ENCODE measurements at places on chromosomes 2 and 18.

DNA sequence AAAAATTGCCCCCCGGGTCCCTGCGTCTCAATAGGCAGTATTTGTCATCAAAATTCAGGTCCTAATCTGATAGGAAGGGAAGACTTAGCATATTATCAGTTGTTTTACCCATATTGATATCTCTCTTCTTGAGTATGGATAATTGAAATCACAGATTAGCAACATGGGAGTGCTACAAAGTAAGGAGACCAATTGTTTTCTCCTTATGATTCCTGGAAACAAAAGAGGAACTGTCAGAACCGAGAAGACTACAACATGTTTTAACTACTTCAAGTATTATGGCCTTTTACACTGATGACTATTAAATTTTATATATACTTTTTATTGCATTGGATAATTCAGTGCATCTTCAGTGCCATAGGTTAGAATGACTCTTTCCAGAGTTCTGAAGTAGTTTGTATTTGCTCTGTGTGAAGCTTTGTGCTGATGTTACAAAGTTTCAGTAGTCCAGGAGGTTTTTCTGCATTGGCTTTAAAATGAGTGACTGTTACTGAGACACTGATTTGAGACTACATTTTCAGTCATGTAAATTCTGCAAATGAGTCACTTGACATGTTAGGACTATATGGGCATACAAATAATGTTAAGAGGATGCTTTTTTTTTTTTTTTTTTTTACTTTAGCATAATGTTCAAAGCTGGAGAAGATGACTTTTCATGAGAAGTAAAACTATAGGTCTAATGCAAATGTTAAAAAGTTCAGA lies 19.7 kb upstream of the TLK1 start:
- no peak for DNase-seq

DNA sequence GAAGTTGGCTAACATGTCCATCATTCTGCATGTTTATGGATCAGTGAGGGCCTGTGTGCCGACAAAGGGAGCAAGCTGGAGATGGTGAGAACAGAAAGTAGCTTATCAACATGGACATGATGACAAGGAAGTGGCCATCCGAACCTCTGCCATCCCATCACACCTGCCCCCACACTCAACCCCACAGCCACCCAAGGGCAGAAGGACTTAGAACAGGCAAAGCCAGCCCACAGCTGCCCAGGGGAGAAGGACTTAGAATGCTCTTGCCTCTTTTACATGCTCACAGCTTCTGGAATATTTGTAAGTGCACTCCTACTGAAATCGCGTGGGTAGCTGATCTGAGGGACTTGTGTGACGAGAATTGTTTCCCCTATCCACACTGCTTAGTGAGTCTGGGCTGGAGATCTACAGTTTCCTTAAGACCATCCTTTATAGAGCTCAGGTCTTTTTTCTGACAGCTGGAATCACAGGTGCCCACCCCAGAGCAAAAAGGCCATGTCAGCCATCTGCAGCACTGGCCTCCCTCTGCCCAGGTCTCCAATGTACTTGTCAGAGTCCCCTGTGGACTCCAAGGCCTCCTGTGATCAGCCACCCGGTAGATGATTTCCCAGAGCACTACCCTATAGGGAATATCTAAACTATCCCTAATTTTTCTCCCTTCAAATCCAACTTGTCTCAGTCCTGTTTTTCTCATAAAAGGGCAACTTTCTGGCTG lies 154.1 kb downstream of the SMAD7 start:
- no peak for DNase-seq

DNA sequence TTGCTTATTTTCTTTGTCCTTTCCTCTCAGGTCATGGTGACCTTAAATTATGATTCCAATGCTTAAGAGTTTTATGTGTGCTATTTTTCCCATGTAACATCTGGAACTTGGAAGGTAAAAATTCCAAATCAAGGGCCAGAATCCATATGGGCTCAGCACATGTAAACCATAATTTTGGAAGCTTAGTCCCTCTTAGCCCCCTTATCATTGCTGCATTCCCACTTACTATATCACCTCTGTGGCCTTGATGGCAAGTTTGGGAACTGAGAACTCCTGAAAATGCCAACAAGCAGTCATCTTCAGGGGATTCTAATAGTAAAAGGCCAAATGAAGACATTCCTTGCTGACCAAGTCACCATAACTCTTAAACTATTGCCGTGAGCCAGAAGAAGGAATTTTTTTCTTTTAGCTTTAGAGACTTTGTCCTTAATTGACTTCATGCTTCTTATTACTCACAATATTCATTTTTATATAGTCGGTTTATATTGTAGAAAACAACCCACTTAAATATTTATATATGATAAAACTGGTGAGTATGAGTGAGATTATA lies 251.4 kb downstream of the SLC8A1 start:
- DNase-seq = no peak

- DNase-seq = no peak
These were observed 18.6 kb upstream of the KCNG2 start for GRCh38 chr18:79779021-79779699.

DNA sequence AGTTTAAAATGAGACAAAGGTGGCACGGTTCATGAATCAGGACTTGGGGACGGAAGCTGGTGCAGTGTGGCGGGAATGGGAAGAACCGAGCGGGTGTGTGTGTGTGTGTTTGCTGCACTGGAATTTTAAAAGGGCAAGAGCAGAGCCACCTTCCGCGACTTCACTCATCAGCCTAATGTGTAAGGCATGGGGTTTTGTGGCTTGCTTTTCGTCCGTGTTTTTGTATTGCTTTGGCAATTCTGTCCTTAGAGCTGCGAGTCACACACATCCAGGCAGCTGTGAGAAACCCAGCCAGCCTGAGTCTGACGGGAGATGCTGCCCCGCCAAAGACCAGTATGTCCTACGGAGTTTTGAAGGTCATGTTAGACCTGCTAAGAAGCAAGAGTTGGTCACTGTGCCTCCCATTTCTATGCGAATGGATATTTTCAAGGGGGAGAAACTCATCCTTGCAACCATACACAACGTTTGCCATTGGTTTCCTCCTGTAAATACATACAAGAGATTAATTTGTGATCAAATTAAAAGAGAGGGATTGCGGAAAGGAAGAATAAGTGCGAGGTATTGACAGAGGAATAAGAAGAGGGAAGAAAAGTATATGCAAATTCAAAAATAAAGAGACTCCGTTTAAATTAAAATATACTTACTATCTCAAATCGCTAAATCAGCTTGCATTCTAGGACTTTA lies 665 bp upstream of the CACNB4 start:
- DNase-seq = no peak

DNA sequence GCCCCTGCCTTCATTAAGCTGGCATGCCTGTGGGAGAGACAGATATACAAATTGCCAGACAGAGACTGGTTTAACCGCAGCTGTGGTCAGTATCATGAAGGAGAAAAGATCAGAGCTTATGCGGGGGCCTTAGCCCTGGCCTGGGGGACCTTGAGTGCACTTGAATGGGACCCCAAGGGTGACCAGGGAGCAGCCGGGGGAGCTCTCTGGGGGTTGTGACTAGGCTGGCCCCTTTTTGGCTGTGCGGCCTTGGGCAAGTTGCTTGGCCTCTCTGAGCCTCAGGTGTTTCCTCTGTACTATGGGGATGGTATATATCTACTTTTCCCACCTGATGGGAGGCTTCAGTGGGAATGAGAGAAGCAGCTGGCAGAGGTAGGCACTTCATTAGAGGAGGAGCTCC lies 35.7 kb downstream of the INHBB start:
- no peak for DNase-seq

DNA sequence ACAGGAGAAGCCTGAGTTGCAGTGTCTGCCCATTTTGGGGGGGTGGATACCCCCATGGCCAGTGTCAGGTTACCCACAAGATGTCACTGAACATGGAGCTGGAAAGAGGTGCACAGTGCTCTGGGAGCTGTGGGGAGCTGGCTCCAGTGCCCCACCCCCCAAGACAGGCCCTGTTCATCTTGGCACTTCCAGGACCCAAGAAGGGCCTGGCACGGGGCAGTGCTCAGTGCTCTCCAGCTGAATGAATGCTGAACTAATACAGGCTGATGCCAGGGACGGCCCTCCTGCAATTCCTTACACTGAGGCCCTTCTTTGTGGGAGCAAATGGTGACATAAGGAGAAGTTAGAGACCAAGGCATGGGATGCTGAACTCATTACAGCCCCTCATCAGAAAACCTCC lies 163.4 kb upstream of the GLI2 start:
- DNase-seq = no peak

- no peak for DNase-seq
These were observed 47.8 kb upstream of the FOSL2 start for GRCh38 chr2:28344756-28345373.

GRCh38 chr2:219723311-219723710 lies 95.9 kb downstream of the SLC4A3 start:
- no peak for DNase-seq

DNA sequence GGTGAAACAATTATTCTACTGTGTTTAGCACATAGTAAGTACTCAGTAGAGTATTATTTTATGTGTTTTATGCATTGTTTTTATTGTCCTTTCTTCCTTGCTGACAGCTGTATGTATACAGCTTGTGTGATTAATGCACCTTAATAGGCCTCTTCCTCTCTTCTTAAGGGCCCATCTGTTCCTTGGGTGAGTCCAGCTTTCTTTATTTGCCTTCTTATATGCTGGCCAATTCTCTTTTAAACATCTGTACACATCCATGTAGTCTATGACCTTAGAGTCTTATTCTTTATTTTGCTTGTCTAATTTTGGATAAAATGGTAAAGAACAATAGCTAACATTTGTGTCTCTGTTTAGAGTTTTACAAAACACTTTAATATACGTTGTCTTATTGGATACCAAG lies 333.7 kb upstream of the MEIS1 start:
- DNase-seq = no peak

DNA sequence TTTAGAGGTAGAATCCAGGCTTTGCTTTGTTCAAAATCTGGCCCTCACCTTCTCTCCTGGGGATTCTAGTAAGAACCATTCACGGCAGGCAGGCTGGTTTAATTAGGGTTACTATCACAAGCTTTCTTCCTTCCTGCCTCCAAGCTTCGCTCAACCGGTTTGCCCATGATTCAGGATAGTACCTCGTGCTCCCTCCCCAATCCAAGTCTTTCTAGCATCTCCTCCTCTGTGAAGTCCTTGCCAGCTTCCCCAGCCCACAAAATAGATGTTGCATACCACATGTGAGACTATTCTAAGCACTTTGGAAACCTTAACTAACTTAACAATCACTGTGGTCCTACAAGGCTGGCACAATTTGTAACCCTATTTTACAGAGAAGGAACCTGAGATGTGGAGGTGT lies 135.1 kb downstream of the SOCS6 start:
- DNase-seq = no peak

DNA sequence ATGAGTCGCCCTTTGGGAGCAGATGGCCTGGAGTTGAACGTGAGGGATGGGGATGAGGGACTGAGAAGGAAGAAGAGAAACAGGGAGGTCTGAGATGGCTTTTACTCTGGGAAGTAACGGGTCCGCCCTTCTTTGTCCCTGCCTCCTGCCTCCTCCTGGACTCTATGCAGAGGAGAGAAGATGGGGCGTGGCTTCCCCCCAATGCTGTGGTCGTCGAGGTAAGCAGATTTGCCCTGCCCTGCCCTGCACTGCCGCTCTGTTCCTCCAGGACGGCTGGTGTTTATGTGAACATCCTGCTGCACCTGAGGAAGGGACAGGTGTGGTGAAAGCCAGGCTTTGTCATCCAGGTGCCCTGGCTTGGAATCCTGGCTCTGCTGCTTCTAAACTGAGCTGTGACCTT lies 13.5 kb upstream of the NTSR2 start:
- no peak for DNase-seq

GRCh38 chr2:16861530-16861929 lies 195.9 kb upstream of the CYRIA start:
- no peak for DNase-seq

- peak; percentile 42 for DNase-seq
These were observed 8.8 kb downstream of the PLCL1 start for GRCh38 chr2:197813093-197813787.

GRCh38 chr2:223232896-223233295 lies 180.9 kb downstream of the KCNE4 start:
- DNase-seq = no peak

DNA sequence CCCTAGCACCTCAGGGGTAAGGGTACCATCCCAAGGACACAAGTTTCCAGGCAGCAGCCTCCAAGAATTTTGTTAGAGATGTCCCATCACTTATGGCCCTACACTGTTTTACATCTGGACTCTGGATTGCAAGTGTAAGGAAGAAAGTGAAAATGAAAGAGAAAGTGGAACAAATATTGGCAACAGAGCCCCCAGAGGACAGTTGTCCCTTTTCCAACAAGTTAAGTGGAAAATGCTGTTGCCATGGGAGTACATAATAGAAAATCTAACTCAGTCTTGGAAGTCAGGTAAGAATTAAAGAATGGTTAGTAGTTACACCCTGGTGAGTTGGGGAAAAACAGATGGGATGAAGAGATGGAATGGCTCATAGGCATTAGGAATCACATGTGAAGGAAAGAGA lies 50.6 kb downstream of the TTC21B start:
- DNase-seq = peak; percentile 4

DNA sequence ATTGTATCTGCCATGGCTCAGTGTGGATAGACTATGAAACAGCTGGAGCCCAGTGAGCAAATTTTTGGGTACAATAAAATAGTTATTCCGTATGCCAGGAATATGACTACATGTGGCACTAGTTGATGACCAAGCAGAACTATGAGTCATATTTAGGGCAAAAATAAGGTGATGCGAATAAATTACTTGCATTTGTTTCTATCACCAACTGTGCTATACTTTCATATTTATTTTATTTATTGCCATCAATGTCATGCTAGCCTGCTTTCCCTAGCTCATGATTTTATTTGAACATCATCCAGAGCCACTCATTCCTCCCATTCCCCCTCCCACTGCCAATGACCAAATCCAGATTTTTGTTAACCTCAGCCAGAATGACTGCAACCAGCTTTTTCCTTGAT lies 13.3 kb upstream of the FAP start:
- no peak for DNase-seq

DNA sequence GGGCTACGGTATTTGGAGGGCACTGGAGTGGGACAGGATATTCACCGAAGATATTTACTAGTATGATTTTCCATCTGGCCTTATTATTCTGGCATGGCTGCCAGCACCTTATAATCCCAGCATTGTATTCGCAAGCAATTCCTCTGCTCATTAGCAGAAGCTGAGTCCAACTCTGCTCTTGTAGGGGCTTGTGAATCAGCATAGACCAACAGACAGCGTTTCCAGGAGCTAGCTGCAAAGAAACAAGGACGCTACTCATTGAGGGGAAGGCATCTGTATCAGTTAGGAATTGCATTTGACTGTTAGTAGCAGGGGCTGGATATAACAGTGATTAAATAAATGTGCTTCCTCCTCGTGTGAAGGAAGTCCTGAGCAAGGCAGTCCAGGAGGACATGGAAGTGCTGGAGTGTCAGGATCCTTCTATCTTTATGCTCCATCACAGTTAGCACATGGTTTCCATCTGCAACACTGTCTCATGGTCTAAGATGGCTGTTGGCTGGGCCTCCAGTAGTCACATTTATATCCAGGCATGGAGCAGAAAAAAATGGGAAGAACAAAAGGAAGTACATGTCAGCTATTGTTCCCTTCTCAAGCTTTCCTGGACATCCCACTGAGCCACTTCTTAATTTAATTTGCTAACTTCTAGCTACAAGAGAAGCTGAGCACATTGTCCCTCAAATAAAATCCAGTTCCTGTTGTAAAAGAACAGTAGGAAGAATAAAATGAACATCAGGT lies 214.1 kb downstream of the C1D start:
- no peak for DNase-seq

GRCh38 chr2:152176113-152176714 lies 651 bp upstream of the STAM2 start:
- DNase-seq = no peak

Measured in CD4-positive, alpha-beta T cell treated with Interleukin-2 at 100 ng/mL for 4 hours (primary cell).